ENCODE measurements at places on chromosomes 5 and 9.
A peak's percentile ranks its signal among the peaks of the same experiment; 100 is the strongest.

DNA sequence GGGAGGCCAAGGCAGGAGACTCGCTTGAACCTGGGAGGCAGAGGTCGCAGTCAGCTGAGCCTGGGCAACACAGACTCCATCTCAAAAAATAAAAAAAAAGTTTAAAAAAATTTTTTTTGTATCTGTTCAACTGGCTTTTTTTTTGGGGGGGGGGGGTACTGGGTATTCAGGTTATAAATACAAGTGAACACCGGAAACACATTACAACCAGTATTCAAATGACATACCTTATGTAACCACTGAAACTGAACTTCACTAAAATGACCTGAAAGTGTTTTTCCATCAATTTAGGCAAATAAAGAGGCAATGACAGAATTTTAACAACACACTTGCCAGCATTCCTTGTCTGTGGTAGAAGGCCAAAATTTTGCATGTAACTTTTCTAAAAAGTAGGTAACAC is 33.5 kb downstream of the STRBP start:
- no peak for DNase-seq

- no peak for DNase-seq
These were observed 79.8 kb downstream of the LMX1B start for GRCh38 chr9:126693428-126693944.

GRCh38 chr9:32550562-32551275 is 1.4 kb upstream of the SMIM27 start:
- DNase-seq = peak; percentile 98

- no peak for DNase-seq
These were observed 120.0 kb upstream of the KLF9 start for GRCh38 chr9:70534471-70534870.
